ENCODE measurements at places on chromosomes 12 and 14.

- no peak for DNase-seq
These were observed 216.6 kb upstream of the LHX5 start for GRCh38 chr12:113688313-113688712.

GRCh38 chr12:52600941-52601481 is at the start of gene KRT72:
KRT72 (minus strand) TSS chr12:52601463; CDS start chr12:52601452, 11 bp downstream.
- DNase-seq = no peak

DNA sequence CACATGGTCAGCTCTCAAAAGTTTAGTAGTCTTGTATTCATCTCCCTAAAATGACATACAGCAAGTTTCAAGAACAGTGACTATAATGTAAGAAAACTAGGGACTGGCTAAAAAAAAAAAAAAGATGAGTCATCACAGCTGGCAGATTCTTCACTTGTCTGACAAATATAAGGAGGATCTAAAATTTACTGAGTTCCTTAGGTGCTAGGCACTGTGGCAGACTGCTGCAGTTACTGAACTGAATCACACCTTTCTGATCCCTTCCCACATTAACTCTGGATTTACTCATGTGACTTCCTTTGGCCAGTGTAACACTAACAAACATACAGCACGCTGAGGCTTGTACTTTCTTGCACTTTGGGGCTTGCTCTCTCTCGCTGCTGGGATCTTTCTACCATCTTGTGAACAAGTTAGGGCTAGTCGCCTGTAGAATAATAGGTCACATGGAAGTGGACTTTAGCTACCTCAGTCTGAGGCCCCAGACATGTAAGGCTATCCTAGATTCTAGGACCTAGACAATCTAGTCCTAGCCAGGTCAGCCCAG is 32.1 kb downstream of the BAZ1A start:
- DNase-seq = no peak

- no peak for DNase-seq
These were observed 592.5 kb upstream of the USP15 start for GRCh38 chr12:61667676-61668075.

- no peak for DNase-seq
These were observed 3.7 kb downstream of the ANO6 start for GRCh38 chr12:45219621-45220020.

- no peak for DNase-seq
These were observed 1453.5 kb downstream of the AACS start for GRCh38 chr12:126518596-126519200.

DNA sequence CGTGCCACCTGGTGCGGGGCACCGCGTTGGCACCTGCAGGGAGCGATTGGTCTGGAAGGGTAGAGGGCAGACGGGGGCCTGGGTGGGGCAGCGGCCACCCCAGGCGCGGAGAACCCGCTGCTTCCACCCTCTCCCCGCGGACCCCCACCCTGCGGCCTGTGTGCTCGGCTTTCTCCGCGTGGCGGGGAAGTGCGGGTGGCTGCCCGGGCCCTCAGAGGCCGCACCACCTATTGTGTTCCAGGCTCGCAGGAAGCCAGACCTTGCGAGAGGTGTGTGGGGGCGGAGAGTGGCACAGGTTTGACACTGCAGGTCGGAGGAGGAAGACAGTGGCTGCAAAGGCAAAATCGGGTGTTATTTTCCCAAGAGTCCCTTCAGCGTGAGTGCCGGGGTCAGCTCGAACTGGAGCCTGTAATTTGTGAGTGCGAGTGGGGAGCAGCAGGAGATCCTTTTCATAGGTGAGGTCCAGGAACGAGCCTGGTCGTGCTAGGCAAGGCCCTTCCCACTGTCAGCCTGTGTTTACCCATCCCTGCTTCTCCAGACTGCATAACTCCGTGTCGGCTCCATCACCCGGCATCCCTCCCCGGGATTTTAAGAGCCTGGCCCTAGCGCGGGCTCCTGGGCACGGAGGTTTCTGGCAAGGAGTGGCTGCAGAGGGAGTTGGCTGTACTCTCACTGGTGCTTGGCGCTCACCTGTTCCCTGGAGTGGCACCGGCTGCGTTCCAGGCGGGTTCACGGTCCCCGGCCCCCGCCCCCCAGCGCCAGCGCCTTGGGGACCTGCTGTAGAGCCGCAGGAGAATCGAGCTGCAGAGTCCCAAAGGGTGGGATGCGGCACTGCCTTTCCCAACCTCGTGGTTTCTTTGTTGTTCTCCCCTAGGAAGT is 935 bp downstream of the TBC1D30 start:
- DNase-seq = no peak

DNA sequence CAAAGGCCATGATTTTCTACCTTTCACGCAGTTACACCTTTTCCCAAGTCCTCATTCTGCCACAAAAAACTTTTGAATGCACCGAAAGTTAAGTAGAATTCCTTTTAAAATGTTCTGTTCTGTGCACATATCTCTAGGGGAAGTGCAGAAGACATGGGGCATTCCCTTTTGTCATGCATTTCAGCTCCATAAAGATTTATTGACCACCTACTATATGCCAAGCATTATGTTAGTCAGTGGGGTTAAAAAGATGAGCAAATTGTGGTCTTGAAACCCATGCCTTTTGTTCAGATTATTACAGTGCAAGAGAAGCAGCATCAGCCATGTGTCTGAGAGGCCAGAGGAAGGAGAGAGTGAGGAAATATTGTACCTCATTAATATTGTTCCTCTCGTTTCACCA is 338.5 kb downstream of the RGS6 start:
- no peak for DNase-seq

- no peak for DNase-seq
These were observed 20.0 kb downstream of the AMDHD1 start for GRCh38 chr12:95963096-95963495.

DNA sequence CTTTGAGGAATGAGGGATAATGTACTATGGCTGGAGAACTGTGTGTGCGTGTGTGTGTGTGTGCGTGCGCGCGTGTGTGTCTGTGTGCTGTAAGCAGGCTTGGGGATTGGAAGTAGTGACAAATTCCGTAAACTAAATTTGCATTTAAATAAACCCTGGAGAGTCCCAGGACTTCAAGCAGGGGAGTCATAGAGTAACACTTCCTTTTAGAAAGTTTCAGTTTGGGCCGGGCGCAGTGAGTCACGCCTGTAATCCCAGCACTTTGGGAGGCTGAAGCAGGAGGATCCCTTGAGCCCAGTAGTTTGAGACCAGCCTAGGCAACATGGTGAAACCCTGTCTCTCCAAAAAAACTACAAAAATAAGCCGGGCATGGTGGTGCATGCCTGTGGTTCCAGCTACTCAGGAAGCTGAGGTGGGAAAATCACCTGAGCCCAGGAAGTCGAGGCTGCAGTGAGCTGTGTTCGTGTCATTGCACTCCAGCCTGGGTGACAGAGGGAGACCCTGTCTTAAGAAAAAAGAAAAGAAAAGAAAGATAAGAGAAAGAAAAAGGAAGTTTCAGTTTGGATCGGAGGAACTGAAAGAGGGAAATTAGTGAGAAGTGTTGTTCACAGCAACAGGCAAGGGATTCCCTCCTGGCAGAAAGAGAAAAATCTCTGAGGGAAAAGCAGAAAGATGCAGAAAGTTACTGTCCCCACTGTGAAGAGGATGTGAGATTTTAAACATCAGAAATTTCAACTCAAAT is 222.7 kb upstream of the SOX5 start:
- DNase-seq = no peak

- DNase-seq = no peak
These were observed 27.4 kb upstream of the PTHLH start for GRCh38 chr12:27999970-28000369.

GRCh38 chr14:20846560-20846959 is 43.9 kb upstream of the RNASE1 start:
- no peak for DNase-seq

GRCh38 chr14:102120888-102121287 is 18.8 kb upstream of the WDR20 start:
- no peak for DNase-seq

- no peak for DNase-seq
These were observed 1554.5 kb upstream of the FLRT2 start for GRCh38 chr14:83975435-83975834.

DNA sequence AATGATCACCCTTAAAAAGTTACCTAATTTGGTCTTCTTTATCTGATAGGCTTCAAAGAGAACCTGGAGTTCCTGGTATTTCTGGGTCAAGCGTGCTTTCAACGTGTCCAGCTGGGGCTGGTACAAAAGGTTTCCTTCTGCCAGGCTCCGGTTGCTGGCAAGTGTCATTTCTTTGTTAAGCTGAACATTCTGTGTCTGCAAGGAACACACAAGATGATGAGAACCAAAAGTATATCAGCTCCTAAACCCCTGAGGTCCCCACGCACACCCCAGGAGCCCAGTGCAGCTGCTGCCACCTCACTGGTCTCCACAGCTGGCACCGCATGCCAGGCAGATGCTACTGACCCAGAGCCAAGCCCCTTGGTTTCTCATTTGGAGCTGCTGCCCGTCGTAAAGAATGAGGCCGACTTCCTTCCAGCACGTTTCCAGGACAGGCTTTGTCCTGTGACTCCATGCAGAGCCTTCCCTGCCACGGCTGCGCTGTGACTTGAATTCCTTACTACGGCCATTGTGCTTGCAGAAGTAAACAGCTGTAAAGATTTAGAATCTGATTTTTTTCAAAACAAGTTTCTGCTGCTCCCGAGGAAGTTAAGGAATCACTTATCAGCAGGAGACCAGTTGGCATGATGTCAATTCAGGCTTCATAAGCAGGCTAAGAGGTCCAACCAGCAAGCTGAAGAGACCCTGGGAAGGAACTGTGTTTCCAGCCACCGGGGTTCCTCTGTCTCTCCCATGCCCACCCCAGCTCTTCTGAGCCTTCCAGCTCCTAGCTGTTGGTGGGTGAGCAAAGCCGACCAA is 24.9 kb downstream of the VPS37B start:
- DNase-seq = no peak

GRCh38 chr12:11922361-11922760 is 148.4 kb upstream of the BCL2L14 start:
- no peak for DNase-seq

GRCh38 chr12:128444598-128444997 is 177.6 kb downstream of the TMEM132C start:
- DNase-seq = no peak

DNA sequence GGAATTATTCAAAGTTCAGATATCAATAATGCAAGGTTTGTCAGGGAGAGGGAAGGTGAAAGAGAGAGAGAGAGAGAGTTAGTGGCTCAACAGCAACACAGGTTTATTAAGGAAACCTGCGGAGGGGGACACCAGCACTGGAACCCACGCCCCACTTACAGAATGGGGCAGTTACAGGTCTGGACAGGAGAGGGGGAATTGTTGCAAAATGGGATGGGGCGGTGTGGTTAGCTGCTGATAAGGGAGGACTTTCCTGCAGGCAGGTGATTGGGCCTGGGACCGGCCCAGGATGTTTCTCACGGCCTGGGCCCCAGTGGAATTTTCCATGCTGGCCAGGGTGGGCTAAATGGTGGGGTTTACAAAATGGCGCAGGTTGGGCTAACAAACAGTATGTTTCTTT is 278.2 kb upstream of the SLC16A7 start:
- no peak for DNase-seq

DNA sequence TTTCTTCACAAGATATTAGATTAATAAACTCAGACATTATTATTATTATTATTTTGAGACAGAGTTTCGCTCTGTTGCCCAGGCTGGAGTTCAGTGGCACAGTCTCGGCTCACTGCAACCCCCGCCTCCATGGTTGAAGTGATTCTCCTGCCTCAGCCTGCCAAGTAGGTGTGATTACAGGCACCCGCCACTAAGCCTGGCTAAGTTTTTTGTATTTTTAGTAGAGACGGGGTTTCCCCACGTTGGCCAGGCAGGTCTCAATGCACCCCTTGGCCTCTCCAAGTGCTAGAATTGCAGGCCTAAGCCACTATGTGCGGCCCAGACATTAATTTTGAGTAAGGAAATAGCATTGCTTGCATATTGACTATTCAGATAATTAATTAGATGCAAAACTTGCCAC is 554.9 kb upstream of the LRFN5 start:
- DNase-seq = no peak

GRCh38 chr12:57058454-57058853 is 8.5 kb upstream of the MYO1A start:
- no peak for DNase-seq

- no peak for DNase-seq
These were observed 400.8 kb downstream of the GXYLT1 start for GRCh38 chr12:41743835-41744234.

- DNase-seq = no peak
These were observed 17.5 kb downstream of the IQSEC3 start for GRCh38 chr12:84056-84455.

DNA sequence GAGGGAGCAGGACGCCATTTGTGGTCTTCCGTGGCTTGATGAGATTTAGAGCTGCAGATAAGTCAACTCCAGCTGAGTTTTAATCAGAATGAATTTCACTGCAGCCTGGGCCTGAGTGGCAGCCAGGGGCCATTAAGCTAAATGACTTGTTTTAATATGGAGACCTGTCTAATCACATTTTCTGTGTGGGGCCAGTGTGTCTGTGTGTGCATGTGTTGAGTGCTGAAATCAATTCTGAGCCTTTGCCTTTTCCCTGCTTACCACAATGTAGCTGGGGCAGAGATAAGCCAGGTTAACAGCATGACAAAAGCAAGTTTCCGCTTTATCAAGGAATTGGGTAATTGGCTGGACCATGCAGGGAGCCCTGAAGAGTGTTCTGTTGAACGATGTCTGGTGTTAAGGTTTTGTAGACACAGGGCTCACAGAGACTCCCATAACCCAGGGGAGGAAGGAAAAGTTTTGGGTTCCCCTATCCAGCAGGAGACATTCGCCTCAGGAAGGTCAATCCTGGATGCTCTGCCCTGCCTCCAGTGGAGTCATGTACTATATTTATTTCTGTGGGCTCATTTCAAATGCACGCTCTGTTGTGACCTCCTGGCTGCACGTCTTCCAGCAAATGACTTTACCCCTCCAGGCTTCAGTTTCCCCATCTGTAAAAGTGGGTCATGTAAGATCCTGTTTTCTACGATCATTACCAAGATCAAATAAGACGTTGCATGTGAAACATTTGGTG is 24.2 kb downstream of the RPH3A start:
- DNase-seq = no peak

GRCh38 chr12:91817517-91817916 is 328.1 kb downstream of the BTG1 start:
- no peak for DNase-seq

DNA sequence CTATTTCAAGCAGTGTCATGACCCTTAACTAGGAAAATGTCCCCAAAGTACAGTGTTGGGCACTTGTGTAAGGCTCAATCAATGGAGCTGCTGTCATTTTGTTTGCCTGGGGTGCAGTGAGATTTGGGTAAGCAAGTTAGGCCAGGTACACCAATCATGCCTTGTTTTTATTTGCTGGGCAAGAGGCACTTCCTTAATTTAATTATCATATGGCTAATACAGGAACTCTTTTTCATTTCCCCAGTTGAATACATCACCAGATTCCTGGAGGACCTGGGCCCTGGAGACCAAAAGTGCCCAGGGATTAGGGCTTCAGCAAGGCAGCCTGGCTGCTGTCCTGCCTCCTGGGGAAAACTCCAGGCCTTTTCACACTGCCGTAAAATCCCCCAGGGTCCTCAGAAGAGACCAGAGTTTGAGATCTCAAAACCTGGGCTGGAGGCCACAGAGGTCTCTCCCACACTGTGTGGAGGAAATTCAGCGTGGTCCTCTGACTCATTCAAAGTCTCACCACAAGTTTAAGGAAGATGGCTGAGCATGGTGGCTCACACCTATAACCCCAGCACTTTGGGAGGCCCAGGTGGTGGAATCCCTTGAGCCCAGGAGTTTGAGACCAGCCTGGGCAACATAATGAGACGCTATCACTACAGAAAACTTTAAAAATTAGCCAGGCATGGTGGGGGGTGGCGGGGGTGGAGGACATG is 28.4 kb upstream of the FOXN3 start:
- DNase-seq = no peak

Data from stimulated activated CD8-positive, alpha-beta memory T cell treated with anti-CD3 and anti-CD28 coated beads, Interleukin-7, amount 100 ng/mL, for 24 hours (primary cell).